Myometrial cell (primary cell): ENCODE measurements at places on chromosomes 6 and 20. TPM values are rescaled to one million over a fixed set of nuclear protein-coding genes. Genes with fewer than 3 reads are reported as not detected.

Gene GJA1
- total RNA-seq = 216 and 237 TPM in 2 replicates

Gene DDX43
- total RNA-seq = 0.58 TPM in 1 of 2 replicates, not detected in the other

Gene IYD
- total RNA-seq = not detected in 2 replicates

Gene SLC16A10
- total RNA-seq = not detected in 2 replicates

Gene SAMD10
- total RNA-seq = 1.4 and 2.1 TPM in 2 replicates

Gene RFX6
- not detected in 2 replicates for total RNA-seq
